ENCODE measurements at places on chromosomes 12 and 14.

DNA sequence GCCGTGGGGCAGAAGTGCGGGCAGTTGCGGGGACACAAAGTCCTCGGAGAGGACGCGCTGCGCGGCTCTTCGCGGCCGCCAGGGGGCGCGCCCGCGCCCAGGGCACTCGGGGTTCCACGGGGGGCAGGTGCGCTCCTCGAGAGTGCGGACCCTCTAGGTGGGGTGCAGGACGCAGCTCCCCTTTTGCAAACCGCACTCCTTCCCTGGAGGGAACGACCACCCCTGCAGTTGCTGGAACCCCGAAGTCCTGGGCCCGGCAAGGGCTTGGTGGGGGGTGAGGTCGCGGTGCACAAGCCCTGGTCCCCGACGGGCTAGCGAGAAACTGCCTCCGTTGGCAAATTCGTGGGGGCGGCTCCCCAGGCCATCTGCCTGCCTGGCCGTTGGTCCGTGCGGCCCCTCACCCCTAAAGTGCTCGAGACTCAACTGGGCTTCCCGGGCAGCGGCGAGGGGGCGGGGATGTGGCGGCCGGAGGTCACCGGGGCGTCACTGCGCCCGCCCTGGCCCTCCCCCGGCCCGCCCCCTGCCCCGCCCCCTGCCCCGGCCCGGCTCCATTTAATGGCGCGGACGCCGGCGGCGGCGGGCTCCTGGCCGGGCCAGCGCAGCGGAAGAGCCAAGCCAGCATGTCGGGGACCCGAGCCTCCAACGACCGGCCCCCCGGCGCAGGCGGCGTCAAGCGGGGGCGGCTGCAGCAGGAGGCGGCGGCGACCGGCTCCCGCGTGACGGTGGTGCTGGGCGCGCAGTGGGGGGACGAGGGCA, at the start of gene ADSS1:
ADSS1 (plus strand) TSS at position 579 of the 756 bp plus-strand sequence; CDS start at position 621, 42 bp downstream.
- DNase-seq: no peak

DNA sequence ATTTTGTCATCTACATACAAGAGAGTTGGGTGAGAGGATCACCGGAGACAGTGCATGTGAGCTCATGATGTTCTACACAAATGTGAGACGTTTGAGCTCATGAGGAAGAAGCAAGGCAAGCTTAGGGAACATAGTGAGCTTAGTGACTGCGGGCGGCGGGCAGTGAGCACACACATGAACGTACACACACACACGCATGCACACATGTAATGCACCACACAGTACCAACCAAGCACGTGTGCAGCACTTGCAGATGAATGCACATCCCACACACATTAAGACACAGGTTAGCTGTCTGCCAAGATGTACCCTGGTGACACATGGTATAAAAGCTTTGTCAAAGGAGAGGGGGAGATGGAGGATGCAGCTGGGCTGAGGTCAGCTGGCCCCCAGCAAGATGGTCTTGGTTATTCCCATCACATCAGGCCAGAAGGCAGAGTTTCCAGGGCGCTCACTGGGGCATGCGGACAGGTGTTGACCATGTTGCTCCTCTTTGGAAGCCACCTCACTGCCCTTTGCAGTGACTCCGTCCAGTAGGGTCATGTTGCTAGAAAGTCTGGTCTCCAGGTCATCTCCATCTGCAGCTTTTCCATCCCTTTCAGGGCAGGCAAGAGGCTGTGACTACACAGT, 8.7 kb upstream of the CACNA2D4 start:
- DNase-seq: no peak

GRCh38 chr14:69715725-69716477, 51.0 kb upstream of the SRSF5 start:
- no peak for DNase-seq

GRCh38 chr14:50301914-50302313, 10.1 kb downstream of the L2HGDH start:
- DNase-seq: no peak

GRCh38 chr12:132548430-132549058, 58.6 kb downstream of the FBRSL1 start:
- DNase-seq: no peak

DNA sequence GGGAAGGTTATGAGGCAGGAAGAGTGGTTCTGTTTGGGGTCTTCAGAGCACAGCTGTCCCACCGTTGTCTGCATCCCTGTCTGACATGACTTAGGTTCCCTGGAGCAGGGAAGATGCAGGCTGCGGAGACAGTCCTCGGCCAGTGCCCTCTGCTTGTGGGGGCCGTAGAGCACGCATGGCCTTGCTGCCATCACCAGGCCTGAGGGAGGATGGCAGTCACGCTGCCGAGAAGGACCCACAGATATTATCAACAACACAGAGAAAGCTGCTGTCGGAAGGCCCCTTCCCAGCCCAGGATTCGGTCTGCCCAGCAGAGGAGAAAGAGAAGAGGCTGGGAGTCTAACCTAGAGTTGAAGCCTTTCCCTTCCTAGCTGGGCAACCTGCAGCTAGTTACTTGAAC, 35.0 kb downstream of the ERH start:
- DNase-seq: no peak

DNA sequence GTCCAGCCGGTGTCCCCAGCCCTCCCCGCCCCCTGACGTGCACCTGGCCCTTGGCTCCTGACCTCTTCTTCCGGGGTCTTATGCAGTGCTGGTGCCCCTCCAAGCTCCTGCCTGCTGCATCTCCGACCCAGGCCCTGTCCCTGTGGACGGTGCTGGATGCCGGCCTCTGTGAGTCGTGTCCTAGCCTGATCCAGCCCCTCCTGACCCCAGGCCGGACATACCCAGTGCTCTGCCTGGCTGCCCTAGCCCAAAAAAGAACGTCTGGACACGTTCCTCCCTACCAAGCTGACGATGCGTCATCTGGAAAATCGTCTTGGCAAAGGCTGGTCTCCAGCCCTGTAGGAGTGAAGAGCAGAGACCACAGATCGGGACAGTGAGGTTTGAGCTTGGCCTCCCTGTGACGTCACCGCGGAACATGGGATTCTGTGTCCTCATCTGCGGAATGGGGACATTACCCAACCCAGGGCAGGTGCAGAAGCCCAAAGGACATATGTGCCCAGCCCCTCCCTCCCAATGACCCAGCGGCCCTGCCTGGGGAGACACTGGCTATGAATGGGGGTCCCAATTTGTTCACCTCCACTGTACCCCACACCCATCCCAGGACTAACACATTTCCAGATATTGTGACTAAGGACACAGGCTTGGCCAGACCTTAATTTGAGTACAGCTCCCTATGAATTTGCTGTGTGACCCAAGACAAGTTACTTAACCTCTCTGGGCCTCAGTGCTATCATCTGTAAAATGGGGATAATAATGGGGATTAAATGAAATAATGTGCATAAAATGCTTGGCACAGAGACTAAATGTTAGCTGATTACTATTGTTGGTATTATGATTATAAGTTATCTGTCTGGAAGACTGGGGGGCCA, 51.0 kb upstream of the BCL11B start:
- no peak for DNase-seq

DNA sequence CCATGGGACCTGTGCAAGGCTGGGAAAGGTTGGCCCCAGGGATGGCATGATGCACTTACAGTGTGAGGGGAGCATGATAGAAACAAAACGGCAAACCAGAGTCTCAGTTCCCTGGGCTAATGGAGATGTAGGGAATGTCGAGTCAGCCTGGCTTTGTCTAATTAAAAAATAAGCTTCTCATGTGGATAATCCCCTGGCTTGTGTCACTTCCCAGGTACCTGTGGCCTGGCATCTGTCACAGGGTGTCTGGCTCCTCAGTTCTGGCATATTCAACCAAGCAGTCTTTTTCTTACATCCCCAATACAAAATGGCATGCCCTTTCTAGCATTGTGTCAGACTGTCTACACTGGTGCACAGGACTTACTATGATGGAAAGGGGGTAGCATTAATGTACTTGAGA, 261.4 kb downstream of the GRIN2B start:
- no peak for DNase-seq

DNA sequence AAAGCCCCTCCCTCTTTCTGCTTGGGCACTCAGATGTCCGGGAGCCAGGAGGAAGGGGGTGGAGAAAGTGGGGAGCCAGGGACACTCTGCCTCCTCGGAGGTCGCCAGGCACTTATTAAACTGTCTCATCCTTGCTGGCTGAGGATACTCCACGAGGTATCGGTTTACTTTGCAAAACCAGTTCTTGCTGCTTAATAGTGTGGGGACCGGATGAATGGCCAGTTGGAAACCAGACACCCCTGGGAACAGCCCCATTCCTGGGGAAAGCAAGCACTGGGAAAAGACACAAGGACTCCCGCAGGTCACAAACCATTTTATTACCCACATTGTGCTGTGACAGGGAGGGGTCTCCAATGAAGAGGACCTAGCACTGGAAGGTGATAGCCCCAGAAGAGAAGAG, 34.2 kb downstream of the CCDC88C start:
- no peak for DNase-seq

GRCh38 chr12:110037315-110037714, 11.0 kb downstream of the C12orf76 start:
- DNase-seq: no peak

DNA sequence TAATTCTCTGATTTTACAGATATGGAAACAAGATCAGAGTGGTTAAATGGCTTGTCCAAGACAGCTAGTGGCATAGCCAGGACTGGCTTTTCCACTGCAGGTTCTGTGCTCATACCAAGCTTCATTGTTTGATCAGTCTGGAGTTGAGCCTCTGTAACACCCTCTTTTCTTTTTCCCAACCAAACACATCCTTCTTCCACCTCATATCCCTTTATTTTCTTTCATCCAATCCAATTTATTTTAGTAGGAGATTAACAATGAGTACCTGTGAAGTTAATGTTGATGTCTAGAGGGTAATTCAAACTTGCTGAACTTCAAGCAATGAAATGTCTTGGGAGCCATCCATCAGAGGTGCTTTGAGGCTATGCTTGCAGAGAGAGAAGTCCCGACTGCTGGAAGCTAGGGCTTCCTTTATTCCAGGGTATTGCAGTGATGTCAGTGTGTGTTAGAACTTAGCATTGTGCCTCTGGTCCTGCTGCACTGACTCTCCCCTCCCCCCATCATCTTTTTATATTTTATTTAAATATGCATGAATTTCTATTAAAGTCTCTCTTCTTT, 452.1 kb upstream of the PDE3A start:
- DNase-seq: no peak

DNA sequence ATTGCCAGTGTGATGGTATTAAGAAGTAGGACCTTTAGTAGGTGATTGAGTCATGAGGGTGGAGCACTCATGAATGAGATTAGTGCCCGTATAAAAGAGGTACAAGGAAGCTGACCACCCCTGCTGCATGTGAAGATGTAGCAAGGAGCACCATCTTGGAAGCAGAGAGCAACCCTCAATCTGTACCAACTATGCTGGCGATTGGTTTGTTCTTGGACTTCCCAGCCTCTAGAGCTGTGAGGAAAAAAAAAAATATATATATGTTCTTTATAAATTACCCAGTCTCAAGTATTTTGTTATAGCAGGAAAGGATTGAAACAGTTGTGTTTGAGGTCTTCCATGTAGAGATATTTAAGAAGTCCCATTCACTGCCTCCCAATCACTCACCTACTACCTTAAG, 16.9 kb downstream of the METTL25 start:
- DNase-seq: no peak

DNA sequence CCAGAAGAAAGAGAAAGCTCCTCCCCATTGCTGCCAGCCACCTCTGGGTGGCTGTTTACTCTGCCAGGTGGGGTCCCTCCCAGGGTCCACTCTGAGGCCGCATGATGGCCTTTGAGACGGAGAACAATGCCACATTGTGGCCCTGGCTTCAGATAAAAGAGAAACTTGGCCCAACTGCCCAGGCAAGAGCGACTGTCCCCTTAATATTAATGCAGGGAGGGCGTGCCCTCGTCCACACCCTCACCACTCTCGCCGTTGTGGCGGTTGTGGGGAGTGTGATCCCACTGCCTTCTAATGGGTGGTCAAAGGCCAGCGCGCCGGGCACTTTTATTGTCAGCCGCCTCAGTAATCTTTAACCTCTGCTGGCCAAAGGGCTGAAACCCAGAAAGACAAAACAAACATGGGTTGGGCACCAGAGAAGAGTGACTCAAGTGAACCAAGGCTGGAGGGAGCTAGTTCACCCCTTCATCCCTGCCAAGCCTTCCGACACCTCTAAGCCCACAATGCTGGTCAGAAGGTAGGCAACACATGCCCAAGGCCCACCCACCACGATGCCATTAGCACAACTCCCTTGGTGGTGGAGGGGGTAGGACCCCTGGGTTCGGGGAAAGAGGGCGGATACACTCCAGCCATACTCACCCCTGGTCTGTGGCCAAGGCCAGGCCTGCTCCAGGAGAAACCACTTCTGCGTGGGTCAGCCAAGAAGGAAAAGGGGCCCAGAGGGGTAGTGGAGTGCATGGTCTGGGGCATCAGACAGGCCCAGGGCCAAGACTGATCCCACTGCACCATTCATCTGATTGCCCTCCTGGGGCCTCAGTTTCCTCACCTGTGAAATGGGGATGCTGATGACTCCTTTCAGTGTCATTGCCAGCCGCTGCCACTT, 44.5 kb upstream of the BCL11B start:
- no peak for DNase-seq

GRCh38 chr14:96176275-96176674, 28.4 kb upstream of the BDKRB2 start:
- DNase-seq: no peak

GRCh38 chr12:25926536-25926935, 31.9 kb upstream of the RASSF8 start:
- no peak for DNase-seq

DNA sequence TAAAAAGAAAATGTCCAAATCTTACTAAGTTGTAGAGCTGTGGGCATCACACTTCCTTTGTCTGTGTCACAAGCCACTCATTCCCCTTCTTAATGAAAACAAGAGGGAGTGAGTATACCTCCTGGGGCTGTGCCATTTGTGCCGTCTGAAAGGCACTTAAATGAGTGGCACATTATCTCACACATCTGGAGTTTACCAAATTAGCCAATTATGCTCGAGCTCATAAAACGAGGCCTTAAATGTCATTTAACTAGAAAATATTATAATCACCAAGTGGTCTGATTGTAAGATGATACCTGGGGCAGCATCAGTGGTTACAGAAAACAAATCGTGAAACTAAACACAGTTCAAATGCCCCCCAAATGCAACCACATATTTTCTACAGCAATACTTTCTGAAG, 146.1 kb downstream of the PAX9 start:
- no peak for DNase-seq

DNA sequence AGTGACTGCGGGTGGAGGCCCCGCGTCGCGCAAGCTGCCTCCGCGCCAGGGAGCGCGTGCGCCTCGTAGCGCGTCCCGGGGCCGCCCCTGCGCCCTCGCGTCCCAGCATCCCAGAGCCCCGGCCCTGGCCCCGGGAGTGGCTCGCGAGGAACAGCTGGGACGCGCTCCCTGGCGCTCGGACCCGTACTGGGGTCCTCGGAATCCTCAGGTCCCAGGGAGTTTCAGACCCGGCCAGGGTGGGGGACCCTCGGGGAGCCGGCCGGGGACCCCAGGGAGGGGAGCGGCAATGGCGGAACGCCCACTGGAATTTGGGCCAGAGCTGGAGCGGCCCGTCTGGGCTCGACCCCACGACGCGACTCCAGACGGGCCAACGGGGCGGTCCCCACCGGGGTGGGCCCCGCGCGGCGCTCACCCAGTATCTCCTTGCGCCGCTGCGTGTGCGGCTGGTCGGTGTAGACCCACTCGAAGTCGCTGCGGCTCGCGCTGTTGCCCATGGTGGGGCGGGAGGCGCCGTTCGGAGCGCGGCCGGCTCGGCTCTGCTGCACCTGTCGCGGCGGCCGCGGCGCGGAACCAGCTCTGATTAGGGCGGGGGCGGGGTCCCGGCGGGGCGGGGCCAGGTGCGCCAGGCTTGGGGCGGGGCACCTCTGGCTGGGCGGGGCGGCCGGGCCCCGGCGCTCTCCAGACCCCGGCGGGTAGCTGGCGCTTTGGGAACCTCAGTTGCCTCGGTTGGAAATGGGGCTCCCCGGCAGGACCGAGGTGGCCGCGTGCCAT, at the start of gene DEGS2:
DEGS2 (minus strand) TSS at position 552 of the 771 bp plus-strand sequence; CDS start at position 494, 58 bp downstream.
- DNase-seq: no peak
